Activated T-helper 1 cell treated with anti-CD3 and anti-CD28 coated beads, Interleukin-2, amount 50 U/mL, for 16 hours (primary cell): ENCODE measurements at places on chromosomes 1 and 21.

- no peak for DNase-seq
Measured at GRCh38 chr21:36163750-36164741, 7.4 kb downstream of the DOP1B start.

- DNase-seq = no peak
Measured at GRCh38 chr1:79792219-79792930, 785.8 kb upstream of the ADGRL4 start.

DNA sequence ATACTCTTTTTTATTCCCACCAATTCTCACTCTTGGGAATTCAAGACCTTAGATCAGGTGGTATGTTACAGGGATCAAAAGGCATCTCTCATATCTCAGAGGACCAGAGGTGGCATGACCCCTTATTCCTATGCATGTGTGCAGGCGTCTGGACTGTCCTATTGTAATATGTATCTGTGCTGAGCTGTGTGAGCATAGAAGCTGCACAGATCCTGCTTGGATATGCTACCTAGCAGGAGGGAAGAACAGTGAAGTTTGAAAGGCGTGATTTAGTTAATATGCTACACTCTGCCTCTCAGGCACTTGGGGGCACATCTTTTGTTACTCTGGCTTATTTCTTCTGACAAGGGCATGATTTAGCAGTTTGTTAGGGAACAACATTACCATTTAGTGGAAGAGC lies 86.7 kb upstream of the ZRANB2 start:
- DNase-seq = no peak

DNA sequence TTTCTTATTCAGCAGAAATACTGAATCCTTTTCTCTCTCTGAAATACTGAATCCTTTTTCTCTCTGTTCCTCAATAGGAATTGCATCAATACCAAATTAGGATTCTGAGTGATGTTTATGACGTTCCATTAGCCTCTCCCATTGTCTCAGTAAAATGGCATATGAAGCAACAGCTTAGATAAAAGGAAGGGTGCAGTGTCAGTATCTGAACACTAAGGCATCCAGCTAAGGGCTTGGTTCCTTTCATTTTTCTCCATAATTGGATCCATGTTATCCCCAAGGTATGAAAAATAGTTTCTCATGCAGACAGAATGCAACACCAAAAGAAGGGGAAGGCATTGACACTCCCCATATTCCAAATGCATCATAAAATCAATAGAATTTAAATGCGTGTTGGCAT lies 61.5 kb upstream of the RAVER2 start:
- no peak for DNase-seq

DNA sequence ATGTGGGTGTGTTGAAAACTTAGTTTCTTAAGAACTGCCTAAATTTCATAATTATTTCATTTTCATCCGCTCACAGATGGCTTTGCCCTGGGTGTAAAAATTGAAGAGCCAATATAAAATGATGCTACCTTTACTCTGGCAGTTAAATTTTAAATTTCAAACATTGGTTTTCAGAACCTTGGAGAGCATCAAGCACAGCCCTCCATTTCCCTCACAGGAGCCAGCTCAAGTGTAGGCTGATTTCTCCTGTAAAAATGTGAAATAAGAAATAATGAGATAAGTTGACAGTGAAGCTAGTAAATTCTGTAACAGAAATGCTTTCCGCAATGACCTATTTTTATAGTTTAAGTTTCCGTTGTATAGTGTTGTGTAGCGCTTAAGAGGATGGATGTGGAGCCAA lies 53.9 kb upstream of the AKT3 start:
- DNase-seq = no peak

DNA sequence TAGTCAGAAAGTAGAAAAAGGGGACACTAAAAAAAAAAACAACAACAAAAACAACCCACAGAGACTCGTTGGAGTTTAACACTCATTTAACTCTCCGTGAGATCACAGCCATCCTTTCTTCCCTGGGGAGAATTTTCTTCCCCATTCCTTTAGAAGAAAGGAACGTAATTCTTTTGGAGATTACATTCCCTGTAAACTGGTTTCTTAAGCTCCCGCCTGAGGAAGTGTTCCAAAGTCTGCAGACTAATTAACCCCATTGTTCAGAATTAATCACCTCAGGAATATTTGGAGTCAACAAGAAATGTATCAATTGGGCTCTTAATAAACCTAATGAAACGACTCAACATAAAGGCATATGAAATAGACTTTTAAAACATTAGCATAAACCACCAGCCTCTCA lies 228.2 kb upstream of the CSF3R start:
- DNase-seq = no peak

DNA sequence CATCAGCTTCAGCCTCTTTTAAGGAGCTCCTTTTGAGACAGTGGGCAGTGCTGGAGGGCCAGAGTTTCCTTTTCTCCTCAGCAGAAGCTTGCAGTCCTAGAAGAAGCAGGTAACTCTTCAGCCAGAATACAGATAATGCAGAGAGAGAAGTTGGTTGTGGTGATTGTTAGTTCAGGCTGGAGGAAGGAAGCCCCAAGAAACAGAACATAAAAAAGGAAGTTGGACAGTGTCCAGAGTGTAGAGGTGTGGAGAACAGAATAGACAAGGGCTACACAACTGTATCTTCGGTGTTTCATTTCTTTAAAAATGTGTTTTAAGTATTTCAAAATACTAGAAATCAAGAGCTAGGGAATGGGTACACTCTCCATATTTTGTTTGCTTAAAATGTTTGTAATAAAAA lies 6.4 kb upstream of the TACSTD2 start:
- DNase-seq = no peak

DNA sequence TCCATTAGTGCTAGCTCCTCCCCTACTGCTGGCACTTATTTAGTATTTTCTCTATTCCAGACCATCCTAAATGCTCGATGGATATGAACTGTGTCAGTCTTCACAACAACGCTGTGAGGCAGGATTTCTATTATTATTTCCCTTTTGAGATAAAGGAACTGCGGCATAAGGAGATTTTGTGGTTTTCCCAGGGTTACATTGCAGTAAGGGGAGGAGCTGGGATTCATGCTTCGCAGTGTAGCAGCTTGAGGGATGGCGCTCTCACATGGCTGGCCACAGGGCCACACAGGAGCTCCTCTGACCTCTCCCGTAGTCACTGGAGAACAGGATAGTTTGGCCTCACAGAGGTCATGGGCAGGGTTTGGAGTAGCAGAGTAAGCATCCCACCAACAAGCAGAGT lies 116.9 kb downstream of the BEND5 start:
- no peak for DNase-seq

GRCh38 chr1:2025491-2025981 lies 6.4 kb downstream of the GABRD start:
- DNase-seq = no peak

DNA sequence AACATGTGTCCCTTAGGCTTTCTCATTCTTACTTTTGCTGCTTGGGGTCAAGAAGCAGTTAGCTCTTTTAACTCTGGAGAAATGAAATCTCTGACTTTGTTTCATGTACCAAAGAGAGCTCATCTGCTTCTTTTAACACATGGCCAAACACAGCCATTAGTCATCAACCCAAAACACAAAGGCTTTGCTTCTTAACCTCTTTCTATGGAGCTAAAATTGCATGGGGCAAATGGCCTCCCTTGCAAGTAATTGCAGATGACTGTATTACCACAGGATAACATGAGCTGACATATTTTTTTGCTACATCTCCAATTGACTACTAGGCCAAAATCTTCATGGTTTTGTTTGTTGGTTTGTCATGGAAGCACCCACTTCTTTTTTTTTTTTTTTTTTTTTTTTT lies 300.9 kb downstream of the BRINP3 start:
- no peak for DNase-seq

DNA sequence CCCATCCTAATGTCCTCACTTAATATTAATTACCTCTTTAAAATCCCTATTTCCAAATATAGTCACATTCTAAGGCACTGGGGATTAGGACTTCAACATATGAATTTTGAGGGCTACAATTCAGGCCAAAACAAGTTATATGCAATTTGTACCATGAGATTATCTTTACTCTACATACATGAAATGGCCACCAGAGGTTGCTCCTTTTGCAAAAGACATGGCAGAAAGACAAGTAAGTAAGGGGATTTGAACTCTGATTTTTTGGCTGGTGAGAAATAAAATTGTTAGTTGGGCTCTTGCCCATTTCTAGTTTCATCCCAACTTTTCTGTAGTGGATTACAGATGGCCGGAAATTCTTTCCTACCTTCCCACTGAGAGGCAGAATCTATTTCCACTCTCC lies 4.8 kb upstream of the ALG6 start:
- DNase-seq = no peak

- DNase-seq = no peak
Measured at GRCh38 chr1:15636436-15636835, 19.2 kb downstream of the DDI2 start.

DNA sequence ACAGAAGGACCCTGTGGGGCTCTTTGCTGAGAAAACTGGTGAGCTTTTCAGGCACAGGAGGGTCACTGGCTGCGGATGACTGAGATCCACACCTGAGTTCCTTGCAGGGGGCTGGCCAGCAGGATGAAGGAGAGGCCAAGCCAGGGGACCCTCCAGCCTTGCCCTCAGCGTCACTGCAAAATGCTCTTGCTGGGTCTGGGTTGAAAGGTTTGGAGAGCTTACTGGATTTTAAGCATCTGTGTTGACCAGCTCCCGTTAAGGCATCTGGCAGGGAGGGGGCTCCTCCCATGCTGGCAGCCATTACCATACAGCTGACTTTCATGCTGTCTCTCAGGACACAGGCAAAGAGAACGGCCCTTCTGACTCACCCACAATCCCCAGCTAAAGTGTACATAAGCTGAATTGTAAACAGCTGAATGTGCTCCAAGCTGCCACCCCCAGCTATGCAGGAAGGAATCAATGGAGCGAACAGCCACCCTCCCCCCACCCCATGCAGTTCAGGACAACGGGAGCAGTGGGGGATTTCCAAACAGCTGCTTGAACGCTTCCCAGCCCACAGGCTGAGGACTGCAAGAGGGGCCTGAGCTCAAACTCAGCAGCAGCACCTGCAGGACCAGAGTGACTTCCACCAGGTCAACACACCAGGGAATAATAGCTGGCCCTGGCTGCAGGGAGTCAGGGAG lies 21.3 kb upstream of the A3GALT2 start:
- DNase-seq = no peak

GRCh38 chr1:27686223-27686990 lies 14.4 kb upstream of the IFI6 start:
- no peak for DNase-seq

DNA sequence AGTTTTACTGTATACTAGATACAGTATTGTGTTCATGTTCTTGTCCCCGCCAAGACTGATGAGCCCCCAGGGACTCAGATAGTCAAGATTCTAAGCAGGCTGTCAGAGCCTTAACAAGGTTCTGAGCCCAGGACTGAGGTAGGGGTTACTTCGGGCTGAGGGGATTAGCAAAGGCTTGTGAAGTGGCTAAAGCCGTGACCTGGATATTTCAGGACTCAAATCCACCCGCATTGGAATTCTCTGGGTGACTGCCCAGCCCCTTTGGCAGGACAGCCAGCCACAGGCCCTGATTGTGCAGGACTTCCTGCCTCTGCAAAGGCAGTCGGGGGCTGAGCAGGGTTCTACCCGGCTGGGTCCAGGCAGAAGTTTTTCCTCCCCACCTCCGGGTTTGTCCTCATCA lies at the start of gene PLA2G5:
Gene PLA2G5, plus strand, starts transcription at position 321 of the 400 bp plus-strand sequence. CDS start 14,637 bp downstream, outside the sequence.
- no peak for DNase-seq

GRCh38 chr1:171550050-171550449 lies 64.7 kb downstream of the PRRC2C start:
- DNase-seq = no peak

DNA sequence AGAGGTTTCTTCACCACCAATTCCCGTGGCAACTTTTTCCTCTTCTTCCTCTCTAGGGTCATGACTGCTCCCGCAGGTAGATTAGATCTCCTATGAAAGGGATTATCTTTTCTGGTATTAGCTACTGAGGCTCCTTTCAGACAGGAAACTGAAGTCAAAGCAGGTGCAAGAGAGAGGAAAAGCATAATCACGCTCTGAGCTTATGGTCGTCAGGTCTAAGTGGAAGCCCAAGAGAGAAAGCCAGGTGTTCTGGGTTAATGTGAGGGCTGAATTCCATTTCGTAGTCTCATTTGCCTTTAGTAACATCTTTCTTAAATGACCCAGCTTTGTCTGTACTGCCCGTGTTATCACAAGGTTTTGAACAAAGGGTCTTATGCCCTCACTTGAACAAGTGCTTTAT lies 8.3 kb upstream of the MAP3K21 start:
- no peak for DNase-seq

- DNase-seq = no peak
Measured at GRCh38 chr1:43858324-43858723, 75.3 kb upstream of the ARTN start.

DNA sequence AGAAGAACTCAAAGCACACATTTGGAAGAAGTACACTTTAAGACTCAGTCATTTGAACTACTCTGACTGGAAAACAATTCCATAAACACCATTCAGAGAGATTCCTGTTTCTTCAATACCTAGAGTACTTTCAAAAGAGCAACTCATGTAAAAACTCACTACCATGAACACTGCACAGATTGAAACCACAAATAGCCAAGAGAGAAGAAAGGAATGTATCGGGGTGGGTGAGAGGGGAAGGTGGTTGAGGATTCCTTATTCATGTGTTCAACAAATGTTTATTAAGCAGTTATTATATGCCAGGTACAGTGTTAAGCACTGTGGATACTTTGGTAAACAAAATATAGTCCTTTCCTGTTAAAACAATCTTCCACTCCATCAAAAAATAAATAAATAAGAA lies 64.7 kb downstream of the NRIP1 start:
- no peak for DNase-seq

DNA sequence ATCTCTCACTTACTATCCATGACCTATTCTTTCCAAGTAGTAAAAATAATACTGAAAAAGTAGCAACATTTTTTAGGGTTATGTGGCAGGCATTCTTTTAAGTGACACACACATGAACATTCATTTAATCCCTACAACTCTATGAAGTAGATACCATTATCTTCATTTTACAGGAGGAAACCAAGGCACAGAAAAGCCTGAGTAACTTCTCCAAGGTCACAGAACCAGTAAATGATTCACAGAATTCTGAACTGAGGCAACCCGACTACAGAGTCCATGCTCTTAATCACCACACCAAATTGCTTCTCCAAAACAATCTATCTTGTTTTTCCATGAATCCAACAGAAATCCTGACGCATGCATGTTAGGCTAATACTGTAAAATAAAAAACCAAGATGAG lies 17.5 kb downstream of the FUBP1 start:
- DNase-seq = no peak

- DNase-seq = no peak
Measured at GRCh38 chr1:52203935-52204625, 62.2 kb downstream of the ZFYVE9 start.

GRCh38 chr1:240116831-240117769 lies 25.4 kb downstream of the FMN2 start:
- DNase-seq = no peak

GRCh38 chr1:238345837-238346236 lies 455.1 kb upstream of the ZP4 start:
- DNase-seq = no peak

- DNase-seq = no peak
Measured at GRCh38 chr1:43363283-43363934, 4.4 kb downstream of the ELOVL1 start.

- DNase-seq = no peak
Measured at GRCh38 chr21:37531431-37531932, 164.9 kb downstream of the DYRK1A start.
